A549 treated with DMSO at 1 μM for 4 hours (cell line): ENCODE measurements at places on chromosomes 7 and 10. TPM values are rescaled to one million over a fixed set of nuclear protein-coding genes. Genes with fewer than 3 reads are reported as not detected.

The HSPA12A gene
- total RNA-seq = 10.9 to 15.2 TPM (median 14.5 TPM) in 5 replicates

The GHRHR gene
- total RNA-seq = not detected in 5 replicates

The CDK14 gene
- total RNA-seq = 0.08 to 0.37 TPM (median 0.31 TPM) in 5 replicates

The TMEM176A gene
- total RNA-seq = not detected in 5 replicates

The LOXL4 gene
- 1.3 to 1.7 TPM (median 1.5 TPM) in 5 replicates for total RNA-seq

The NUDT13 gene
- total RNA-seq = 2.0 to 3.3 TPM (median 3.0 TPM) in 5 replicates

The ANKMY2 gene
- total RNA-seq = 13.2 to 17.3 TPM (median 14.2 TPM) in 5 replicates

The LEP gene
- not detected in 5 replicates for total RNA-seq

The SAP25 gene
- 0.28 to 0.88 TPM (median 0.68 TPM) in 4 of 5 replicates, not detected in the other for total RNA-seq

The GIGYF1 gene
- total RNA-seq = 15.2 to 24.0 TPM (median 19.9 TPM) in 5 replicates

The MAT1A gene
- total RNA-seq = 0.11 TPM in 1 of 5 replicates, not detected in the others

The HERC4 gene
- 48.1 to 81.0 TPM (median 63.8 TPM) in 5 replicates for total RNA-seq

The OR2A5 gene
- not detected in 5 replicates for total RNA-seq

The CXCL12 gene
- total RNA-seq = 0.08 to 0.21 TPM (median 0.18 TPM) in 4 of 5 replicates, not detected in the other

The LRIT1 gene
- not detected in 5 replicates for total RNA-seq

The DCLRE1A gene
- 9.9 to 12.3 TPM (median 10.4 TPM) in 5 replicates for total RNA-seq

The TYW1B gene
- 2.6 to 3.5 TPM (median 3.0 TPM) in 5 replicates for total RNA-seq

The ADAM22 gene
- 0.32 to 0.44 TPM (median 0.36 TPM) in 5 replicates for total RNA-seq

The OLAH gene
- not detected in 5 replicates for total RNA-seq

The TRIL gene
- not detected in 5 replicates for total RNA-seq

The UCN3 gene
- not detected in 5 replicates for total RNA-seq

The CYP2C8 gene
- total RNA-seq = not detected in 5 replicates
